ENCODE measurements at places on chromosomes 3 and 15. TPM values are rescaled to one million over a fixed set of nuclear protein-coding genes. Genes with fewer than 3 reads are reported as not detected.

DNA sequence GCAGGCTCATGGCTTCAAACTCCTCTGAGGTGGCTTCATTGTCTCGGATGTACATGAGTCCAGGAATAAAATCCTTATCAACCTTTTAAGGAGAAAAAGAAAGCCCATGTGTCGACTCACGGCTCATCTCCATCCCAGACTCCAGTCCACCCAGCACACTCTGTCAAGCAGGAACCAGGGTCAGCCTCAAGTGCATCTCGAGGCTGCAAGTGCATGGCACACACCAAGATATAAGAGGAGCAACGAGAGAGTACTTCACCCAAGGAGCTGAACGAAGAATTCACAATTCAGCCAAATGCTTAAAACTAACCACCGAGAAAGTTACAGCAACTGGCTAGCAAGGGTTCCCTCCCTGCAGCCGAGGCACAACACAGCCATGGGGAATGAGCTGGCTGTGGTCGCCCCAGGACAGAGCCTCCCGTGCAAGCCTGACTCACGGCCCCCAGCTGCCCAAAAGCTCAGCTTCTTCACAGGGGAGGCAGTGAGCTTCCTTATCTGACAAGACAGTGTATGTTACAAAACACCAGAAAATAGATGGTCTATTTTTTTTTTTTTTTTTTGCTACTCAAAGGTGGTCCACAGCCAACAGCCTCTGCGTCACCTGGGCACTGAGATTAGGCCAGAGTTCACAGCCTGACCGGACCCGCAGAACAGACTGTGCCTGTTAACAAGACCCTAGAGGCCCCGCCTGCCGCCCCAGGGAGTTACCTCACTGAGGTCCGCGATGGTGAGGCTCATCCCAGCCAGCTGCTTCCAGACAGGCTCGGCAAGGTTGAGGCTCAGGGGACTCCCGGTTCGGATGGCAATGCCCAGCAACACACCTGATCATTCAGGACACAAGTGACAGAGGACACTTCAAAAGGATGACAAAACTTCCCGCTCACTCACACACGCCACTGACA, 15.9 kb upstream of the OCA2 start:
- no peak for DNase-seq

GRCh38 chr3:195609229-195609628, 25.5 kb upstream of the APOD start:
- no peak for DNase-seq

HESX1 gene
- 1.7 TPM for total RNA-seq

GRCh38 chr3:147733217-147733616, 324.1 kb downstream of the ZIC1 start:
- no peak for DNase-seq

GRCh38 chr3:123735456-123735855, 148.7 kb downstream of the MYLK start:
- no peak for DNase-seq

DNA sequence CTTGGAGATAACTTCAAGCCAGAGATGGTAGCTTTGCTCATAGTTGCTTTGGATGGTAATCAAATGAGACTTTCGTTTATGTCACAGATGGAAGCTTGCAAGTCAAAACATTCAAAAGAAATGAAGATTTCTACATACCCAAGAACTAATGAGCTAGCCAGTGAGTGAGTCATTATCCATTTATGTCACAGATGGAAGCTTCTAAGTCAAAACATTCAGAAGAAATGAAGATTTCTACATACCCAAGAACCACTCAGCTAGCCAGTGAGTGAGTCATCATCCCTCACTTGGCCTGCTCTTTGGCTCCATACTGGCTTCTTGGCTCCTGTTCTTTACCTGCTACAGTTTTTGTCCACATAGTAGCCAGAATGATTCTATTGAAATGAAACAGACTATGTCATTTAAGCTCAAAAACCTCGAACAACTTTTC, 559.8 kb upstream of the CBLB start:
- peak; percentile 92 for DNase-seq

CCDC33 gene
- total RNA-seq: 2.6 TPM

DNA sequence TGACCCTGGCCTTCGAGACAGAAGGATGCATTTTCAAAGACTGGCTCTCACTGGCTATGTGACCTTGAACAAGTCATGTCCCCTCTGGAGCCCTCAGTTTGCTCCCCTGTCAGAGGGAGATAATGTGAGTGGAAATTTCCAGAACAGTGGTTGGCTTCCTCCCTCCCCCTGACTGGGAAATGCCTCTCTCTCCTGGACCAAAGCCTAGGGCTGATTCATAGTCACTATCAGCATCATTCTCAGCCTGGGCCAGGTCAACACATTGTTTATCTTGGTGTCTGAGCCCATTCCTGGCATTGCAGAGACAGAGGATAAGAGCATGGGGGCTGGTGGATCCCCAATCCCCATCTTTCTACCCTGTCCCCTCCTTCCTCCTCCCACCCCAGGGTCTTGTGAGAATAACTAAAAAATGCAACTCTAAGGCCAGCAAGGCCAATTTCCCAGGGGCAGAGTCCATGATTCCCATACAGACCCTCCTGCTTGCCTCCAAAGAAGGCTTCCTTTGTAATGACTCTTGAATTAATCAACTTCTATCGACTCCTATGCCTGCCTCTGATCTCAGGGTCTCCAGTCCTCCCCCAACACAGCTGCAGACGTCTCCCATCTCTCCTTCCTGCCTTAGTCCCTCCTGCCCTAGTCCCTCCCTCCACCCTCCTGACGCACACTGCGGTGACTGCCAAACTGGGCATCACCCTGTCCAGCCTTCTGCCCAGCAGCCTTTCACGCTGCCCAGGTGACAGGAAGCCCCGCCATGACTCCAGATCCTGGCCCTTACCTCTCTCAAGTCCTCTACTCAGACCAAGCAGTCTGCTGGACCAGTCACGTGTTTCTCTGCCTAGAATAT, 35.4 kb upstream of the CORO2B start:
- DNase-seq: no peak

DNA sequence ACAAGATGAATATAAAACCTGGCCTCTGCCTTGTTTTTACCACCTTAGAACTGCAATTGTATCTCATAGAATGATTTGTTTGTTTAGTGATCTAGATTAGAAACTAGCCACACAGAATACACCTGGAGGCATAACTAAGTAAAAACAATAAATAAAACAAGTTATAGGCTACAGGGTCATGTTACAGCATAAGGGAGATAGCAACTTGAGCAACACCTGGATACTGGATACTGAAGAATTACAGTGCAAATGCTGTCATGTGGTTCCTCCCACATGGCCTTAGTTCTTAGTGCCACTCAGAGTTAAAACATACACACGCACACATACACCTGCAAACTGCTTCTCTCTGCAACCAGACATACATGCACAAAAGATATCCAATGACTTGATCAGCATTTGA, 563.4 kb upstream of the DPPA4 start:
- DNase-seq: no peak

DNA sequence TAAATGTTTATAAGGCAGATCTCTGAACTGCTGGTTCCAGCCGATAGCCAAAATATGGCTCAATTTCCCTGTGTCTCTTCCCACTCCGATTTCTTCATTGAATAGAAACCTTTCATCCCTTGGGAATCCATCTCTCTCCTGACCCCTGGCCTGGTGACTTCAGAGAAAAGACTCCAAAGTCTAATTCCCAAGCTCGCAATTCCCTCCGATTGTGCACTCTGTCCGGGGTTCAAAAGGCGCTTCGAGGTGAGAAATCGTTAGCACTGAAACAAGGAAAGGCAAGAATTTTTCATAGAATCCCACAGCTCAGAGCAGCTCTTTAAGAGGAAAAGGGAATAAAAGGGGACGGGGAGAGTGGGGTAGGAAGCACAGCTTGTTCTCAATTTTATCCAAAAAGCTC, 18.4 kb upstream of the RAD18 start:
- no peak for DNase-seq

DNA sequence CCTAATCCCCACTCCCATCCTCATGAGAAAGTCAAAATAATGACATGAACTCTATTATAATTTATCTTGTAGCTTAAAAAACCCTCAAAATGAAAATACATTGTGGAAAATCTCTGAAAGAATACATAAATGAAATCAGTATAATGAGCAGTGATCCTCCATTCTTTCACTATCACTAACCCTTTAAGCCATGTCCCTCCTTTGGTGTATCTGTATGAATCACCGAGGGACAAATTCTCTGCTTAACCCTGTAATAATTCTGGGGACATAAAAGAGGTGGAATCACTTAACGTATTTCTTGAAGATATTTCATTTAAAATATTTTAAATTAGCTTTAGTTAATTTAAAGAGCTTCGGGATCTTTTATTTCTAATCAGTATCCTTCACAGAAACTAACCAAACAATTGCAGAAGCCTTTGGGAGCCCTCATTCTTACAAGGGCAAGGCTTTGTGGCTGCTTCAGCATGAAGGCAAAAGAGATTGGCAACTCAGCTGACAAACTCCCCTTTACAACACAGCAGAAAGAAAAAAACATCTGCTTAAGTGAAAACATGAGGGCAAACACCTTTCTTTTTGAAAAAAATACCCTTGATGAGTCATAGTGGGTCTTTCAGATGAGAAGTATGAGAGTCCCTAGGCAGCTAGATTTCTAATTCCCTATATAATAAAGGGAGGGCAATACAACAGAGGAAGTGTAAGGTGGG, 44.0 kb upstream of the ALCAM start:
- no peak for DNase-seq

DNA sequence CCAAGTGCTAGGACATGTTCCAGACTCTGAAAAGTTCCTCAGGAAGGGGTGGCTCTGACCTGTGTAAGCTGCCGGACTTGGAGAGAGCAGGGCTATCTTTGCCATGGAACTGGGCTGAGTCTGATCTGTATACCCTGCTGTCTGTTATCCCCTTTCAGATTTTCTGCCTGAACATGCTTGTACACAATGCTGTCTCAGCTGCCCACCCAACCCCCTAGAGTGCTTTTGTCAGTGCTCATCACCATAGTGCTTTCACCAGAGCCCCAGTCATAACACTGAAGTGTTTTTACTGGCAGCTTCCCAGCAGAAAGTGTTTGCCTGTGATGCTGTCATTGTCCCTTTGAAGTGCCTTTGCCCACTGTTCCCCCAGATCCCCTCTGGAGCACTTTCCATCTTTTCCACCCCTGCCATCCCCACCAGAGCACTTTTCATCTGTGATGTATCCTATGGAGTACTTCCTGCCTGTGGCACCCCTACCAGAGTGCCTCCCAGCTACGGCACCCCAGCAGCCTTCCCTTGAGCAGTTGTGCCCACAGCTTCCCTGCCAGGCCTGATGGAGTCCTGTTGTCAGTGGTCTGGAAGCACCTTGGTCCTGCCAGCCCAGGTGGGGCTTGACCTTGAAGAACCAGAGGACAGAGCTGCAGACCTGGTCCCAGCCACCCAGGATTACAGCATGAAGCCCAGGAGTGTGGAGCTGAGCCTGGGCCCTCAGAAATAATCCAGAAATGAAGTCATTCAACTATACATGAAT, 397.7 kb downstream of the DIPK2A start:
- no peak for DNase-seq

GRCh38 chr3:179414804-179415203, 36.5 kb downstream of the GNB4 start:
- no peak for DNase-seq

LRRC57 gene
- 22.5 TPM for total RNA-seq

- DNase-seq: no peak
Measured at GRCh38 chr3:134809427-134810051, 14.5 kb downstream of the EPHB1 start.

ERICH6 gene
- total RNA-seq: not detected

- no peak for DNase-seq
Measured at GRCh38 chr3:140384876-140385275, 293.0 kb upstream of the TRIM42 start.

GRCh38 chr3:153919773-153920172, 201.4 kb upstream of the ARHGEF26 start:
- DNase-seq: no peak

DNA sequence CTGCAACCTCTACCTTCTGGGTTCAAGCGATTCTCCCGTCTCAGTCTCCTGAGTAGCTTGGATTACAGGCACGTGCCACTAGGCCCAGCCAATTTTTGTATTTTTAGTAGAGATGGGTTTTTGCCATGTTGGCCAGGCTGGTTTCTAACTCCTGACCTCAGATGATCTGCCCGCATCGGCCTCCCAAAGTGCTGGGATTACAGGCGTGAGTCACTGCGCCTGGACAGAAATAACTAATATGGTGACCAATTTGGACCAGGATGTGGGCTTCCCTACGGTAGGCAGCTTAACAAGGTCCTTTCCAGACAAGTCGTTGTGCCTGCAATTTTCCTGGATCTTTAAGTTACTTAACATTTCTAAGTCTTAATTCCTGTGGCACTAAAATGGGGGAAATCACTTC, 14.8 kb downstream of the WDR53 start:
- no peak for DNase-seq

PATL2 gene
- total RNA-seq: not detected

CFAP100 gene
- not detected for total RNA-seq

DNA sequence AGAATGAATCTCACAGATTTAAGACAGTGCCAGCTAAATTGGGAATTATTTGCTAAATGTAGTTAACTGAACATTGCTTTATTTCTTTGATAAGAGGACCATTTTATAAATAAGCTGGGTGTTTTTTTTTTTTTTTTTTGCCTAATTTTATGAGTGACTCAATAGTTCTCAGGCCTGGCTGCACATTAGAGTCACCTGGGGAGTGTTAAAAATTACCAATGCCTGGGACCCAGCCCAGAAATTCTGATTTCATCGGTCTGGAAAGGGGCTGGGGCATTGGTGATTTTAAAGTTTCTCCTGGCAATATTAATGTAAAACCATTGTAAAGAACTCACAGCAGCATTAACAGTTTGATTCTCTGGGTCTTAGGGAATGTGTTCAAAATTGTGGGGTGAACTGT, 51.2 kb upstream of the PHLDB2 start:
- no peak for DNase-seq

- no peak for DNase-seq
Measured at GRCh38 chr3:13268961-13269441, 151.1 kb downstream of the NUP210 start.

CHST13 gene
- total RNA-seq: not detected

GRCh38 chr3:13338231-13338630, 81.9 kb downstream of the NUP210 start:
- no peak for DNase-seq

C2CD4A gene
- 5.7 TPM for total RNA-seq

- DNase-seq: peak; percentile 82
Measured at GRCh38 chr3:157532529-157533297, 29.5 kb upstream of the VEPH1 start.

GRCh38 chr3:152377184-152377570, 108.4 kb downstream of the MBNL1 start:
- no peak for DNase-seq
